ENCODE measurements at places on chromosomes 2 and 18.

- no peak for DNase-seq
Observed at GRCh38 chr2:112962308-112963175, 15.3 kb upstream of the IL36G start.

DNA sequence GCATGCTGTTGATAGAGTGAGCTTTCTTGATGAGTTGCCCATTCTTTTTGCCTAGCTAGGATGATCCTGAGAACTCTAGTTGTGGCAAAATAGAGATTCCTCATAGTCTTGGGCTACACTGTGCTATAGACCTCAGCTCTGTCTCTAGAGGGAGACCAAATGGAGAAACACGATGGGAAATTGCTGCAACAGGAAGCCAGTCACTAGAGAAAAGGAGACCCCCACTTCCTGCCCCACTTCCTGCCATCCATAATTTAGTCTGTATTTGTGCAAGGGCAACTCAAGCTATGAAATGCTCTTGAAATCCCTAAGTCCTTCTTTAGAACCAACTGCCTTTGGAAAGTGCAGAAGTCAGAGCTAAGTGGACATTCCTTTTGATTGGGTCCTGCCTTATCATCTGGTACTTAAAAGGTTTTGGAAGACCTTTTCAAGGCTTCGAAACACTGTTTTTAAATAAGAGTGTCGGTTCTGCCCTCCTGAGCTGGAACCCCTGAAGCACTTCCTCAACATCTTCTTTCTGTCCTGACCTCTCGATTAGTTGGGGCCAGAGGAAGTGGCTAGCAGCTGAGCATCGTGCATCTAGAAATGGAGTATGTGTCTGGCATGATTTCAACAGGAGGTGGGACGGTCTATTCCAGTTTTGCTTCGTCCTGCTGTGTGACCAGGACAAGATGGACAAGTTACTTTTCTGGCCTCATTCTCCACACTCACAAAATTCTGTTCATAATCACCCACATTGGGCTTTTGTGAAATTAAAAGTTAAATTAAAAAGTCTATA lies 8.6 kb upstream of the KCNE4 start:
- DNase-seq: no peak

- no peak for DNase-seq
Observed at GRCh38 chr2:14358339-14358738, 274.2 kb upstream of the LRATD1 start.

- no peak for DNase-seq
Observed at GRCh38 chr18:62784966-62785413, 69.6 kb downstream of the PHLPP1 start.

- DNase-seq: no peak
Observed at GRCh38 chr18:79476031-79476917, 80.5 kb downstream of the NFATC1 start.

DNA sequence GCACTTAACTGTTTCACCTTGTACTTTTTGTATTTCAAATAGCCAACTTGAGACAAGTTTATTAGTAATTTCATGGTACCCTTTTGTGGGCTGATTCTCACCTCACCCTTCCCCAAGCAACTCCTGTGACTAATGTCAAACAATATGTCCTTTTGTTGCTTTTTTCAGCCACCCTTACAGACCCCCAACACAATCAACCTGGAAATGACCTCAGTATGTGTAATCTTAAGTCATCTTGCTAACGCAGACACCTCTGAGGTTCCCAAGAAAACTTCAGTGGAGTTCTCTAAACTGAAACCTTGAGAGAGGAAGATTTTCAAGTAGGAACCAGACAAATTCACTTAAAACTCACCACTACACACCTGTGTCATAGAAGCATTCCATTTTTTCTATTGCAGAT lies 69.5 kb downstream of the KYNU start:
- DNase-seq: no peak

- DNase-seq: no peak
Observed at GRCh38 chr2:164675027-164675426, 53.7 kb upstream of the GRB14 start.

DNA sequence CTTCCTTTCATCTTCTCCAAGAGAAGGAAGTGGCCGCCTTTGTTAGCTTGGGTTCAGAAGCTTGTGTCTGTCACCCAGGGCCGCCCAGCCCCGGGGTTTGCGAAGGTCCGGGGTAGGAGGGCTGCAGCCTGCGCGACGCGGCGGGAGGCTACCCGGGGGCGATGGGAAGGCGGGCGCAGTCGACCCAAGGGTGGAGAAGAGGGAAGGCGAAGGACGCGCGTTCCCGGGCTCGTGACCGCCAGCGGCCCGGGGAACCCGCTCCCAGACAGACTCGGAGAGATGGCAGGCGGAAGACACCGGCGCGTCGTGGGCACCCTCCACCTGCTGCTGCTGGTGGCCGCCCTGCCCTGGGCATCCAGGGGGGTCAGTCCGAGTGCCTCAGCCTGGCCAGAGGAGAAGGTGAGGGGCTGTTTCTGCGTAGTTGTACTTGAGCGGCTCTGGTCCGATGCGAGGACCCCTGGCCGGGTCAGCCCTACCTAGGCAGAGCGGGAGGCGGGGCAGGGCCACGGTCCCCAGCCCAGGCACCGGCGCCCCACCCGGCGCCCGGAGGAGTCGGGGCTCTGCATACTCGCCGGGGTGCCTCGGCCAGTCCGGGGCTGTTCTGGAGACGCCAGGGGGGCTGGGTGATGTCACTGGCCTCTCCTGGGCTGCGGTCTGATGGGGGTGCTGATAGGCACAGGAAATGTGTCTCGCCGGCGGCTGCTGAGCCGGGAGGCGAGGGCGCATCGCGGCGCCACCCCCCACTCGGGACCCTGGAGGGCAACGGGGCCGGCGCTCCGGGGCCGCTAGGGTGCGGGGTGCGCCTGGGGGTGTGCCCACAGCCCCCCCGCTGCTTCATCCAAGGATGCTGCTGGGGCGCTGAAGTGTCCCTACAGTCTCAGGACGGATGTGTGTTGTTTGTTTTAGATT lies at the start of gene QPCT:
TSS of gene QPCT (plus strand) at position 178 of the 909 bp plus-strand sequence. CDS start at position 280, 102 bp downstream.
- no peak for DNase-seq

DNA sequence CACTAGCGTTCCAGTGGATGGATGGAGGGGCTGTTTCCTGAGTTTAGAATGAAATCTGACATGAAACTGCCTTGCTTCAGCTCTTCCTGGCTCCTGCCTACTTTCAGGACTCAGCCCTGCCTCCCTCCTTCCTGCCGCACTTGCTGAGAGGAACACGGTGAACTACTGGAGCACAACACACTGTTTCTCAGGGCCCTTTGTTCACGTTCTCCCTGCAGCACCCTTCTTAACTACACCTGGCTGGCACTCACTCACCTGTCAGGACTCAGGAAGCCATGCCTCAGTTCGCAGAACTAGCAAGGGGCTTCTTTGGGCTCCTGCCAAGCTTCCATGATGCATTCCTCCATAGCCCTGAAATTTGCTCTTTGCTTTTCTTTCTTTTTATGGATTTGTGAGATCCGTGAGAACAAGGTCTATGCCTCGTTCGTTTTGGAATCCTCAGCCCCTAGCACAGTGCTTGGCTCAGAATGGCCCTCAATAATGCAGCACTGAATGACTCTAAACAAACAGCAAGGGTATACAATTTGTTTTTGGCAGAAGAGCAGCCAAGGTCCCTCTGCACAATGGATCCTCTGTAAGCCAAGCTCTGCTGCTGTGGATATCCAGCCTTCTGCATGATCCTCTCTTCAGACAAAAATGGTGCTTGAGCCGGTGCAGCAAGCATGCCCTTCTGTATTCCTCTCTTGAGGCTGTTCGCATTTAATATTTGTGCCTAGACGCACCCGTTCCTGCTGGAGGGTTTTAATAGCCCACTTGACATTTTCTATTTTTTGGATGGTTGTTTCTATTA lies 357.0 kb downstream of the TSN start:
- no peak for DNase-seq

DNA sequence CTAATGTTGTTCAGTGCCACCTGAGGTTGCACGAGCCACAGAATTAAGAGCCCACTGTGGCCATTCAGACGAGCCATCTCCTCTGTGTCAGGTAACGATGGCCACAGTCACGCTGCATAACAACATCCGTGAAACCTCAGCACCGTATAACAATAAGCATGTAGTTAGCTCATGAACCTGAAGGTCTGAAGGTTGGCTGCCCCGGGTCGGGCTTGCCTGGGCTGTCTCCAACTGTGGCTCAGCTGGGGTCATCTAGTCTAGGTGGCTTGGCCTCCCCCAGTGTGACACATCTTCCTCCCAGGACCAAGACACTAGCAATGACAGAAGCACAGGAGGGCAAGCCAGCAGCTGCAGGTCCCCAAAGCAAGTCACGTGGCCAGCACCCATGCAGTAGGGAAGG lies 258.0 kb downstream of the GLI2 start:
- no peak for DNase-seq

DNA sequence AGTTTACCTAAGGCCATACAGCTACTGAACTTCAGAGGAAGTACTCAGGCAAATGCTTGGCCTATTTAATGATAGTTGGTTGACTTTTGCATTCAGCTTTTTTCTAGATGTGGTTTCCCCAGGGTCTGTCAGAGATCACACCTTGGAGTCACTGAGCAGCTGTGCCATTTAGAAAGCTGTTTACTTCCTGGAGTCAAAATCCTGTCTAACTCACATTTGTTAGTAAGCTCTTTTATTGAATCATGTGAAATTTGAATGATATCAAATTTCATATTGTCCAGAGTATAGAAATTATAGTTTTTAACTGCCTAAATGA lies 7.6 kb upstream of the TRIB2 start:
- no peak for DNase-seq

DNA sequence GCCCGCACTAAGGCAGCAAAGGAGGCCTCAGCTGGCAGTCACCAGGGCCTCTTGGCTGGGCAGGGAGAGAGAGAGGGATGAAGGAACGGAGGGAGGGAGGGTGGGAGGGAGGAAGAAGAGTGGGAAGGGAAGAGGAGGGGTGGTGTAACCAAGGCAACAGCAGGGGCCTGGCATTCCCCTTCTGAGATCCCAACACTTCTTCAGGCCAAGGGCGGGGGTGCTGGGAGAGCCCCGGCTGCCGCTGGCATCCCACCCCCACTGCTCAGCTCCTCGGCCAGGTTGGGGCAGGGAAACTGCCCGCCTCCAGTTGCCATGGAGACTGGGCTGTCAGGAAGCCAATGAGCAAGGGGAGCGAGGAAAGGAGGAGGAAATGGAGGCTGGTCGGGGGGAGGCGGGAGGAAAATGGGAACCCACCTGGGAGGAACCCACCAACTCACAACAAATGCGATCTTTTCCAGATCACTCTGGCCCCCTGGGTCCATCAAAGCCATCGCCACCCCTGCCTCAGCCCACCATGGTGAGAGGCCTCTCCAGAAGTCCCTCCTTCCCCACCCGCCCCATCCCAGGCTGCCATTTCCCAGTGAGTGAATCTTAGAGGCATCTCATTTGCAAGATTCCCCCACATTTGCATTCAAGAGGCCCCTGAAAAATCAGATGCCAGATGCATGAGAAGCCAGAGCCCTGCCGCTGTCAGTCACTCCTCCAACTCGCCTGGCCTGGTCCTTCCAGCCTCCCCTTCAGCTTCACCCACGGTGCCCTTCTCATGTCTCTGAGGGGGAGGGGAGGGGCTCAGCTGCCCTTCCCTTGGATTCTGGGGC lies 12.4 kb downstream of the SH2D6 start:
- DNase-seq: no peak

DNA sequence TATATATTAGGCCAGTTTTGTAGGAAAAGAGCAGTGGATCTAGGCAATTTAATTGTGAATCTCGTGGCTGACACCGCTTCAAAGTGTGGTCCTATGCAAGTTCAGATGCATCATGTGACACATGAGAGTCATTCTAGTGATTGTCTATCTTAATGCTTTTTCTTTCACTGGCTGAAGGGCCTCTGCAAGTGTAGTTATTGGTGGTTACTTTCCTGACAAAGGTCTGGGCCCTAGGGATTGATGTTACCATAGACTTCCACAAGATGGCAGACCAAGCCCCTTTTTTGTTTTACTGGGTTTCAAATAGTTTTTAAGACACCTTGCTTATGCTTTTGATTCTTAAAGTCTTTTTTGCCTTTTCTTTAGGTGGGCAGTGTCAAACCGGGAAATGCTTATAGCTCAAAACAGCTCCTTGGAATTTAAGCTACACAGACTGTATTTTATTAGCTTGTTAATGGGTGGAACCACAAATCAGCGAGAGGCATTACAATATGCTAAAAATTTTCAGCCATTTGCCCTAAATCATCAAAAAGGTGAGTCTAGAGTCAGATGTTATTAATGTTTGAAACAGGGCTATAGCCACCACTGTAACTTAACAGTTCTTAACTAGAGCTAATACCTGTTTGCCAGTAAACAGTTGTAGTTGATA lies 25.9 kb downstream of the CD8A start:
- DNase-seq: no peak

- no peak for DNase-seq
Observed at GRCh38 chr2:122079844-122080243, 324.4 kb downstream of the TSN start.

GRCh38 chr2:120302301-120302700 lies 43.6 kb upstream of the INHBB start:
- no peak for DNase-seq

DNA sequence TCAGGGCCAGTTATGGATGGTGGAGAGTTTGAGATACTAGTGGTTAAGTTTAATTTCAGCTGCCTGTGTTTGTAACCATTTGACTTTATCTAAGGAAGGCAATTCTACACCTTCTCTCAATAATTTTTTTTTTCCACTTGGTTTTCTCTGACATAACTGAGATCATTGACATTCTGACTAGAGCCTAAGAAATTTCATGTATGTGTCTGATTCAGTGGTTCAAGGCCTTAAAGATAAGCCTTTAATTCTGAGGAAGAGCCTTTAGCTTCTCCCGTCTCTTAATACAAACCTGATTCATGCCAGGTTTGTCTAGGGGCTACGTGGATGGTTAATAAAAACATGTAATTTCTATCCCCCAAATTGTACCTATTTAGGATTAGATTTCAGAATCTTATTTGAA lies 971.4 kb downstream of the DPP10 start:
- DNase-seq: no peak

- DNase-seq: no peak
Observed at GRCh38 chr2:64952511-64953482, 36.4 kb upstream of the SLC1A4 start.

GRCh38 chr2:54392555-54393324 lies 63.4 kb upstream of the SPTBN1 start:
- DNase-seq: no peak

DNA sequence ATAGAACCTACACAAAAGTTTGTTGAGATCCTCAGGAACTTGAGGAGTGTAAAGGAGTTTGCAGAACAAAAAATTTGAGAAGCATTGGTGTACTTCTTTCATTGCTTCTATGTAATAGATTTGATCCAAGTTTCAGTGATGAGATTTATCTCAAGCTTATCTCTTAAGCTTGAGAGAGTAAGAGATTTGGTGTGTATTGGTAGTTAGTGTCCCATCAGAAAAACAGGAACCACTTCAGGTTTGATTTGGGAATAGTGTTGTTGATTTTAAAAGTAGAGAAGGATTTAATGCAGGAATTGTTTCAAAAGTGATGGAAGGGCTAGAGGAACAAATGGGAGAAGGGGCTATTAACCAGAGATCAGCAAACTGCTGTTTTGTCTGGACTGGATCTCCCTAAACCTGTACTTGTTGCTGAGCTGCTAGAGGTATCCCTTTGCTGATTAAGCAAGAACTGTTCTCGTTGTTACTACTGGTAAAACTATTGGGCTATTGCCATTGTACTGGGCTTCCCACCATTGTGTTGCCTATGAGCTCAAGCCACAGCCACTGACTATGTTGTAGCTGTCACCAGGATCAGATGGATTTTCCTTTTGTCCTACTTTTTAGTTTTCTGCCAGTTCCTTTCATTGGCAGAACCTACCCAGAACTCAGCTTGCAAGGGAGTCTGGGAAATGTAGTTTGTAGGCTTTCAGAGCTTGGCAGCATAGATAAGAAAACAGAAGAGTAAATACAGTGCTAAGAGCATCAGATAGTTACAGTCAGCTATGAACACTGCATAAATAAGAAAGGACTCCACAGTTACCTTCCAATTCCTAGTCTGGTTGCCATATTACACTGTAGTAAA lies 39.3 kb downstream of the RAB10 start:
- DNase-seq: no peak
